ENCODE measurements at places on chromosomes 3 and 15.
A peak's percentile ranks its signal among the peaks of the same experiment; 100 is the strongest.

GRCh38 chr3:197222937-197223370, 75.5 kb downstream of the DLG1 start:
- no peak for DNase-seq

GRCh38 chr15:32730677-32731654, 13.2 kb downstream of the GREM1 start:
- no peak for DNase-seq

DNA sequence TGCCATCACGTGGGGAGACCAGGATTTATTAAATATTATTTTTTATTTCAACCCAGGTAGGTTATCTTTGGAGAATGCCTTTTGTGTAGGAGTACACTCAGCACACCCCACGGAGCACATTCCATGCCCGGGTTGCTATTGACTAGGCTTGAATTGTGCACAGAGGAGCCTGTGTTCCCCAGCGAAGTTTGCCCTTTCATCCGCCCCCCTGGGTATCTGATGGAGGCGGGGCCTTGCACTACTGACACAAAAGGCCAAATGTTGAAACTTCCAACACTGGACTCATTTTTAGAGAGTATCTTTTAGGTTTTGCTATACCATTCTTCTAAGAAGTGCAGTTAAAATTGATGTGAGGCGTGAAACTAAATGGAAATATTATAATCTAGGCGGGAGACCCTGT, 39.3 kb upstream of the PPP4R2 start:
- no peak for DNase-seq

GRCh38 chr3:123781138-123781537, 103.0 kb downstream of the MYLK start:
- no peak for DNase-seq

DNA sequence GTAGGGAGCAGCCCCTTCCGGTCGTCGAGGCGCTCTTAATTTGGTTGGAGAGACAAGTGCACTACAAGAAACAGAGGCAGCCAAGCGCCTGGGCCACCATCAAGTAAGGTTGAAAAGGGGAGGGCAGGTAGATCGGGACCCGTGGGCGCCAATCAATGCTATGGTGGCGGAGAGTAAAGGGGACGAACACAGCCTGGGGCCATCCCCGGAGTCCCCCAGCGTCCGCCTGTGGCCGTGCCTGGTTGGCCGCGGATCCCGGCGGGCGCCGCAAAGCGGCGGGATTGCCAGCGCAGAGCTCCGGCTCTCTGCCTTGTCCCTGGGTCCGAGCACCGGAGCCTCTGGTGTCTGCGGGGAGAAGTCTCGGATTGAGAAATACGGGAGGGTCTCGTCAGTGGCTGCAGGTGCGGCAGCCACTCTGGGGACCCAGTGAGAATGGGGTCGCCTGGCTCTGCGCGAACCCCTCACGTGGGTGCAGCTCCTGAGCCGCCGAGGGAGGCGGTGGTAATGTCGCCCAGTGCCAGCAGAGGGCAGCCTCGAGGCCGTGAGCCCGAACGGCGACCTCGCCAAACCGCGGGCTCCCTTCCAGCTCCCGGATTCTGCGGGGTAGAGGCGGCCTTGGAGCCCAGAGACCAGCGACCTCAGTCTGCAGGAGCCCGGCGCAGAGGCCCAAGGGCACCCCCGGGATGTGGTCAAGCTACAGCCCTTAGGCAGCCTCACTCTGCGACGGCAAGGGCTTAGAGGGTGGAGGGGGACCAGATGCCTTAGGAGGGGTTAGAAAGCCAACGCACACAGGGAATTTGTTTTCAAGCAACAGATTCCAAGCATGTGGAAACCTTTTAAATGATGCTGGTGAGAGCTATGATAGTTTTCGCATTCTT, 10.8 kb downstream of the FOXL2 start:
- DNase-seq = peak; percentile 49

- DNase-seq = no peak
These were observed 59.6 kb downstream of the MAGI1 start for GRCh38 chr3:65979162-65979561.

- DNase-seq = no peak
These were observed 39.6 kb downstream of the TRIM69 start for GRCh38 chr15:44775953-44776352.

- peak; percentile 56 for DNase-seq
These were observed 34.3 kb downstream of the SEC22C start for GRCh38 chr3:42547401-42547945.

DNA sequence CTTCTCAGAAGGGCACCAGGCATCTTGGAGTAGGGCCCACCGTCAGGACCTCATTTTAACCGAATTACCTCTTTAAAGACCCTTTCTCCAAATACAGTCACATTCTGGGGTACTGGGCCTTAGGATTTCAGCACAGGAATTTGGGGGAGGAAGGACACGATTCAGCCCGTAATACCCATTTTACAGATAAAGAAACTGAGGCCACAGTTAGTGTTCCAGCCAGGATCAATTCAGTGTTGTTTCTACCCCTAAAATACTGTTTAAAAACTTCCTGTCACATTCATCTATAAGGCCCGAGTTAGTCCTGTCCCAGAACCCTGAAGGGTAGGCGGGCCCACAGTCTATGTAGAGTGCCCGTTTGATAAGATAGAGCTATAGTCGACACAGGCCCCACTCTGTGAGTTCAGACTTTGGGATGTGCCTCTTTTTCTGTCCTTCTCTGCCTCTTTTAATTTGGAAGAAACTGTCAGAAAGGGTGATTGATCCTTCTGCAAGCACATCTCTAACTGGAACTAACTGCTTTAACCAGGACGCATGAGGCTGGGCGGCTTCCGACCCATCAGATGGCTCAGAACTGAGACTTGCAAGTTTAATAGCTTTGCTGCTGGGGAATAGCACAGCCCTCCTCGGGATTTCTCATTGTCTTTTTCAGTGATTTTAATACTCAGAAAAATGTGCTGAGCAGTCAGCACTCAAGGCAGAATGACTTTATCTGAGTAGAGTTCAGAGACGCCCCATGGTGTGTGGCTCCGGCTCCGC, 19.5 kb downstream of the BFSP2 start:
- DNase-seq = no peak

DNA sequence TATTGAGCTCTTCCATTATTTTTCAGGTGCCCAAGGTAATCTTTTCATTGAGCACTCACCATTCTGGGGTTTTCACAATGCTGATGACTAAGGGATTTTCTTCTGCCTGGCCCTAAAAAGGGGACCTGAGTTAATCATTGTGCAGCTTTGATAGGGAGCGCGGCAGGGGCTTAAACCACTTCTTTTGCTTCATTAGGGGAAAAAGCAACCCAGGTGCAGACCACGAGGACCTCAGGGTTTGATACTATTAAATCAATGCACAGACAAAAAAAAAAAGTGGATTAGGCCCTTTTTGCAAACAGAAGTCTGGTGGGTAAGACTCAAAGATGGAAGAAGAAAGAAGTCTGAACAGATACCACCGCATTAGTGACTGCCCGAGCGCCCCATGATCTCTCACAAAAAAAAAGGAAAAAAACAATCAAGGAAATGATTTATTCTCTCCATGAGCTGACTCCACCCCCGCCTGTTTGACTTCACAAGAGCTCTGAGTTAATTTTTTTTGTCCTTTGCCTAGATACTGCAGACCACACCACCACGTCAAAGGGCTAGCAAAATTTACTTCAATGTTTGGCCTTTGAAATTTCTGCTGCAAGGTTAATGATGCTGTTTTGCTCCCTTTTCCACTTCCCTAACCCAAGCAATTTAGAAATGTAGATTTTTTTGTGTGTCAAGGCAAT, 78.0 kb upstream of the FEZF2 start:
- no peak for DNase-seq

- no peak for DNase-seq
These were observed 3.8 kb upstream of the SLMAP start for GRCh38 chr3:57752307-57752706.

GRCh38 chr3:49707113-49707480, 12.4 kb downstream of the AMIGO3 start:
- DNase-seq = no peak

GRCh38 chr3:188948281-188948996, 223.3 kb upstream of the TPRG1 start:
- no peak for DNase-seq

GRCh38 chr15:95302206-95302605, 1028.3 kb upstream of the NR2F2 start:
- no peak for DNase-seq

DNA sequence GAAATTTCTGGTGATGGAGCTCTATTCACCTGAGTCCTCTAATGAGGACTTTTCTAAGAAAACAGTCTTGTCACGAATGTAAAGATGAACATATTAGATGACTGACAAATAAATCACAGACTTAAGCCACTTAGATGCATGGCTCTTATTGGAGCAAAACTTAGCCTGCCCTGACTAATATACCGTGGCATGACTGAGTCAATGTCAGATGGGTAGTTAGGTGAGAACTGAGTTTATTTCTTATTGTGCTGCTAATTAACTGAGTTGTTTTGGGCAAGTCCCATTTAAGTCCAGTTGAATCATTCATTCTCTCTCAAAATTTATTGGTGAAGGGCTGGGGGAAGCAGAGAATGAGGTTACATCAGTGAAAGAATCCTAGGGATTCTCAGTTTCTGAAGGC, 459.8 kb downstream of the MCTP2 start:
- DNase-seq = no peak

DNA sequence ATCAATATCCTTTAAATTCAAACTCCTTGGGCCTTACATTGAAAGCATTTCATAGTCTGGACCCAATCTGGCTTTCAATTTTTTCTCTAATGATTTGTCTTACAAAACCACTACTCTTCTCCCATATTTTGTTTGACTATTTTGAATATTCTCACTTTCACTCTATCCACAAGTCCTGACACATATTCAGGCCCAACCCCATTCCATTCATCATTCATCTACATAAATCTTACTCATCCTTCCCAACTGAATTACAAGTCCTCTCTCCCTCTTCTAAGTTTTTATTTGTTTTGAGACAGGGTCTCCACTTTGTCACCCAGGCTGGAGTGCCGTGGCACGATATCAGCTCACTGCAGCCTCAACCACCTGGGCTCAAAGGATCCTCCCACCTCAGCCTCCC, 43.6 kb downstream of the TOP2B start:
- no peak for DNase-seq

- DNase-seq = no peak
These were observed 466.3 kb downstream of the ERC2 start for GRCh38 chr3:56001991-56002390.

DNA sequence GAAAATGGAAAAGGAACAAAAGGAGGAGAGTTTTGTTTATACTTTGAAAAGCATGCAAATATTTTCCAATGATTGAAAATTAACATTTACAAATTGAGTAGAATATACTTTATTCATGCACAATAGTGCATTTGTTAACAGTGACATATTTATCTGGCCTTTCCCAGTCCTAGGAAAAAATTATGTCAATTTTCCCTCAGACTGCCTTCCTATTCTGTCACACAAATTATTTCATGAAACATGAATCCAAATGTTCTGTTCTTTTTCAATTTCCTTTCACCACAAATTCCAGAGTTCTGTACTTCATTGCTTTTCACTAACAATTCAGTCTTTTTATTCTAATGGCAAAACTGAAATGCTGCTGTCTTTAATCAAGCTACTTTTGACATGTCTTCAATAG, 945.1 kb downstream of the ROBO1 start:
- no peak for DNase-seq

- no peak for DNase-seq
These were observed 908 bp upstream of the RAB43 start for GRCh38 chr3:129122412-129123011.

DNA sequence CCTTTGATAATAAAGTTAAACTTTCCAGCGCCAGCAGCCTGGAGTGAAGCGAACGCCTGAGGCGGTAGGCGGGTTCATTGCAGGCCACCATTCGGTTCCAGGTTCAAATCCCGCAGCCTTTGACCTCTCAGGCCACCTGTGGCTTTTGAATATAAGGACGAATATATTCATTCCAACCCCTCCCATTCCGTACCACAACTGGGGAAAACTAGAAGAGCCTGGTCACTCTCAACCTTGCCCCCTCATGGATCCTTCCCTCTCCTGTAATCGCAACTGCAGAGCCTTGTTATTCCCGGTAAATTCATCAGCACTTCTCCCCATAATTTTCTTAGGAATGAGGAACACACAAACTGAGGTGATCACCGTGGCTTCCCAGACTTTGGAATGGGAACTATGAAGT, 35.2 kb downstream of the ZIC4 start:
- DNase-seq = no peak

GRCh38 chr3:184580376-184580775, 18.8 kb downstream of the EPHB3 start:
- no peak for DNase-seq

GRCh38 chr15:98177966-98178592, 217.6 kb downstream of the ARRDC4 start:
- no peak for DNase-seq

- peak; percentile 43 for DNase-seq
These were observed 2.5 kb upstream of the PLCB2 start for GRCh38 chr15:40310001-40310959.

DNA sequence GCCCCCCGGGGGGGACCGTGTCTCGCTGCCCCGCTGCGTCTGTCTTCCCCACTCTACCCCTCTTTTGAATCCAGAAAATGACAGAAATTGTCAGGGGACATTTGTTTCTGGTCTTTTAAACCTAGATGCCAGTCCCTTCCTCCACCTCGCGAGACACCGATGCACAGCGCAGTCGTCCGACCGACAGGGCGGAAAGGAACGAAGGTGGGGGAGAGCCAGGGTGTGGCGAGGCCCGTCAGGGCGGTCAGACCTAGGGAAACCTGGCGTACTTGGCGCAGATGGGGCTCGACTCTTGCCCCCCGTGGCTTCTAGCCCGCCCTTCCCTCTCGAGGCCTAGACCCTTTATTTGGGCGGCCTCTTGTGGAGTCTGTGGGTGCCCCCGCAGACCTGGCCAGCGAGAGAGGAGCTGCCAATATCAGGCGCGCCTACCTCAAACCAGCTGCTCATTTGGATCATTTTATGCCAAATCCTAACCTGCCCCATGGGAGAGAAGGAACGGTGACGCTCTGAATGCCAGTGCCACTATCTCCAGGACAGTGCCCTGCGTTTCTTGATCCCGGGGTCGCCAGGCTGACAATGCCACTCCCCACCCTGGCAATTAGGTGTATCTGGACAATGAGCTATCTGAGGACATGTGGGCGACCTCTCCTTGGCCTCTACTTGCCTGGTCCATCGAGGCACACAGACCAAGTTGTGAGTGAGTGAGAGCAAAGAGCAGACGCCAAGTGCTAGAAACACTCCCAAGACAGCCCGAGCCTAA, 500 bp upstream of the RAB6B start:
- no peak for DNase-seq

DNA sequence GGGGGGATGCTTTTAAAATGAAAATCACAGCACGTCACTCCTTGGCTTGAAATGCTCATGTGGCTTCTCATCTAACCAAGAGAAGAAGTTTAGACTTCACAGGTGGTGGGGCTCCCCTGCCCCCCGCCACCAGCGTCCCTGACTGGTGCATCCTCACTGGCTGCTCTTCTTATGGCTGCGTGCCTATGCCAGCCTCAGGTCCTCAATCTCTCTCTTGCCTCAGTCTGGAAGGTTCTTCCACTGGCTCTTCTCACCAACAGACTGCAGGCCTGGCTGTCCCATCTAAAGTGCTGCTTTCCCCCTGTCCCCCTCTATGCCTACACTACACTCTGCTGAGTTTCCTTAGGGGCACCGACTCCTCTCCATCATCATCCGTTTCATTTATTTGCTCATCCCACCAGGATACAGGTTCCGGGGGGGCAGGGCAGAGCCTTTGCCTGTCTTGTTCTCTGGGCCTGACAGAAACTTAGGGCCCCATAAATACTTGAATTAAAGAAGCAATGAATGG, 20.6 kb downstream of the ABTB1 start:
- no peak for DNase-seq

- no peak for DNase-seq
These were observed 1.1 kb upstream of the CEMIP start for GRCh38 chr15:80777826-80778620.

GRCh38 chr15:57916695-57917094, 148.8 kb downstream of the ALDH1A2 start:
- DNase-seq = no peak
